ACHN (cell line): ENCODE measurements at places on chromosomes 2 and 18.

GRCh38 chr18:39607034-39607433 is 2041.4 kb upstream of the CELF4 start:
- no peak for DNase-seq

DNA sequence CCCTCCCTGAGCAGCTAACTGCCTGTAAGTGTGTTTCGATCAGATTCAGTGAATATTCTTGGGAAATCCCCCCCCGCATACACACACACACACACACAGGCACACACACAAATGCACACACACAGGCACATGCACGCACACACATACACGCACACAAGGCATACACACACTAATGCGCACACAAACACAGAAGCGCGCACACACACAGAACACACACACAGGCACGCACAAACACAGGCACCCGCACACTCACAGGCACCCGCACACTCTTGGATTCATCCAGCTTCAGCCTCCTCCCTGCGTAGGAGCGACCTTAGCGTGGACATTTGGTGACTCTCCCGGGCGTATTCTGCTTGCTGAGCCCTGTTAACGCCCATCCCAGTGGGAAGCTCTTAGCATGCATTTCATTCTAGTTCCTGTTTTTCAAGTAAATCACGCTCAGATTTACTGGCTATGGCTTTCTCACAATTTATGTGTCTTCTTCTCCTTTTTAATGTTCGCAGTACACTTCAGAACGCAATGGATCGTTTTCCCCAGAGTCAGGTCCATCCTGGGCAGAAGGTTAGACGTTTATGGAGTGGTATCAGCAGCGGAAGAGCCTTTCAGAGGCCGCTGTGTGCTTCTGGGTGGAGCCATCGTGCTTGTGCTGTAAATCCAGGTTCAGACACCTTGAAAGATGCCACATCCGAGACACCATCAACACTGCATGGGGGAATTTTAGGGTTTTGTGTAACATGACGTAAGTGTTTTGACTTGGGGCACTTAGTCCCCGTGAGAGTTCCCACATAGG is 656.6 kb downstream of the GALR1 start:
- DNase-seq = no peak

DNA sequence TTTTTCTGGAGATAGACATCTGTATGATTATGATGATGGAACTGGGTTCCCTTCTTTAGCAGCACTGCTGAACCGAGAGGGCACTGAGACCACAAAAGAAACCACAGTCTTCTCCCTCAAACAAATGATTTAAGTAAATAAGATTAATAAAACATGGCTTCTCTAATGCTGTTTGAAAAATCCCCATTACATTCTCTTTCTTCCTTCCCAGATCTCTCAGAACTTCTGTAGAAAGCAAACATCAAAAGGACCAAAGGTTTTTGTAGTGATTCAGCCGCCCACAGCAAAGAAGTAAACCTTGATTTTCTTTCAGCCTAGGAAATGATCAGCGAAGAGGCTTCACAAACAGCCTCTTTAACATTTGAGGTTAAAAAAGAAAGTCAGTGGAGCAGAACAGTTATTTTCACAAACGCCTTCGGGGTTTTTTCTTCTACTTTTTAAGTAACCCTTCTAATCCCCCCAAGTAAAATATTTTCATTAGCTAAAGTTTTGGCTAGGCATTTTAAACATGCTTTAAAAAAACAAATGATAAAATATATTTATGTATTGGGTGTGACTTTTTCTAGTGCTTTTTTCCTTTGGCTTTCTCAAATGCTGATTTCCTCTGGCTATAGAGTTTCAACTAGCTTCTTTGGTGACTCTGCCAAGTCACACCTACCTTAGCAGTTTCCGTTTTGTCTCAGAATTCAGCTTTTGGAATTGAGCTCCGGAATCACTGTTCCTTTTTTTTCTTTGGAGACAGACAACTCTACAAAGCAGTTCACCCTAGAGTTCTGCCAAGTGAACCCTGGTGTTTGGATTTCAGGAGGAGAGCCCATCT is 89.6 kb downstream of the UPP2 start:
- peak; percentile 30 for DNase-seq

DNA sequence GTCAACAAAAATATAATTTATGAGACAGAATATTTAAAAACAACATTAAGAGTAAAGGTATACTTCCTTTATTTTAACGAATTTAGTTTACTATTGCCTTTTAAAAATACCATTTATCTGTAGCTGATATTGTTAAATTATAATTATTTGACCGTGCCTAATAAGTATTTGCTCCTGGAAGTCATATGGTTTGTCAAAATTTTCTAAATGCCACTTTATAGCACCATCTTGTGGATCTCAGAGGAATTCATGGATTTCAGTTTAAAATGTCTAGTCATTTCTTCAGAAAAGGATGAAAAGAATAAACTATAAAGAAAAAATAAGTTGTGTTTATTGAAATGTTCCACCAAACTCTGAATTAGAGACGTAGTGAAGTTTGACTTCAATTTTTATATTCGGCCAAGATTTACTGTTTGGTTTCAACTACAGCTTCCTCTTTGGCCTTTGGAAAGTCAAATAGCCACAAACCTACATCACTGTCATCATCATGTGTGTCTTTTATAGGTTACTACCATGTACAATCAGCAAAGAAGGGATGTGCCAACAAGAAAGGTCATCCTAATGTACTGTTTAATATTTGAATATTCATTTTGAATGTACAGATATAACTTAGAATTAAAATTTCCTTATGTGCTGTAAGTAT is 10.3 kb upstream of the FTCDNL1 start:
- peak; percentile 38 for DNase-seq

GRCh38 chr2:68588589-68588988 is 54.8 kb upstream of the PROKR1 start:
- DNase-seq = no peak

DNA sequence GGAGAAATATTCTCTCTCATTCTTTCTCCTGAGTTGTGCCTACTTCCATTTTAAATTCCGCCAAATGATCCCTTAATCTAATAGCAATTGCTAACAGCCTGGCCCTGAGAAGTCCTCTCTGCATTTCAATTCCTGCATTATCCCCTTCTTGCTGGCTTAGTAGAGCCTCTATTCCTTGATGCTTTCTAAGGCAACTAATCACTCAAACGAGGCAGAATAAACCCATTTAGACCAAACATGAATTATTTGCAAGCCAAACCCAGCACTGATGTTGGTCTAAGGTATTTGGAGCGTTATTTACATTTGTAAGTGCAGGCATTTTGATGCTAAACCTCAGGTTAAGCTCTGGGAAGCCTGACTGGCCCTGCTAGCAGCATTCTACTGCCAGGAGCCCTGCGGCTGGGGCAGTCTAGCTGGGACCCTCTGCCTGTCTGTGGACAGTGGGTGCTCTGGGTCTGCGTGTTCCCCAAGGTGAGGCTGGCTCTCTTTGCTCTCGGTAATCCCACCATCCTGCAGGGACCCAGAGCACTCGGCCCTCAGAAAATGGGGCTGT is 173.1 kb upstream of the HS6ST1 start:
- no peak for DNase-seq
